ENCODE measurements at places on chromosomes 13 and 19. TPM values are rescaled to one million over a fixed set of nuclear protein-coding genes. Genes with fewer than 3 reads are reported as not detected.
A peak's percentile ranks its signal among the peaks of the same experiment; 100 is the strongest.

DNA sequence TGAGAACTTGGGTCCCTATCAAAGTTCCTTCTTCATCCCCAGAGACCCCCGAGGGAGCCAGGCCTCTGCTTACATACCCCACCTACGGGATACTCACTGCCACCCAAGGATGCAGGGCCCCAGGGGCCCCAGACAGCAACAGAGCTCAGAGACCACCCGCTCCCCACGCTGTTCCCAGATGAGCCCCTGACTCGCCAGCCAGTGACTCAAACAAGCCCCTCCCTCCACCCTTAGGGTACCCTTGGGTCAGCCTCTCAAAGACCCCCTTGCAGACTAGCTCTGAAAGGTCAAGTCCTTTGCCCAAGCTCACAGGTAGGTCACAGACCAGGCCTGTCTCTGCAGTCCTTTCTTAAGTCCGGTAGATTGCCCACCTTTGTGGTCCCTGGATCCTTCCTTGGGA, 45.7 kb downstream of the CD320 start:
- H3K36me3 ChIP-seq, result no peaks in the 10 kb centered on the region
- no peak overlapping the region for H3K27ac ChIP-seq
- H3K4me3 ChIP-seq, result no peak overlapping the region

DNA sequence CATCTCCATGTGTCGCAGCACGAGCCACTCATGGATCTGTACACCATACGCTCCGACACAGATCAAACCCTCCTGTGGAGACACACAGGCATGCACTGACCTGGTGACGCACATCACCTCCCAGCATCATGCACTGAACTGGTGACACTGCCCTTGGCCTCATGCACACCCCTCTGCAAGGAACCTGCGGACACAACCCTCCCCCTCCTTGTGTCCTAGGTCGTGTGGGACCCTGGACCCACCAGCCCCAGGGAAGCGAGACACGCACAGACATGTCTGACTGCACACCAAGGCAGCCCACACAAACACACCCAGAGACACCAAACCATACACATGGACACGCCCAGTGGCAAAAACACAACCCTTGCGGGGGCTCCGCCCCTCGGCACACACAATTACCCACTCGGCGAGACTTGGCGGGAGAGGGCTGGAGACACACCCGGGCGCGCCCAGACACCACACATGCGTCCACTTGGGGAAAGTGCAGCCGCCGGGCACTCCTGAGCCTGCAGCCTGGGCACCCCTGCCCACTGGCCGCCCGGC, 2.0 kb upstream of the KCNN4 start:
- H3K27ac ChIP-seq, result peak overlapping the region; percentile 32
- H3K4me3 ChIP-seq, result no peak overlapping the region
- H3K27me3 ChIP-seq, result no peaks in the 10 kb centered on the region
- H3K4me1 ChIP-seq, result peaks cover 44% of the 10 kb centered on the region
- no peak for DNase-seq

DNA sequence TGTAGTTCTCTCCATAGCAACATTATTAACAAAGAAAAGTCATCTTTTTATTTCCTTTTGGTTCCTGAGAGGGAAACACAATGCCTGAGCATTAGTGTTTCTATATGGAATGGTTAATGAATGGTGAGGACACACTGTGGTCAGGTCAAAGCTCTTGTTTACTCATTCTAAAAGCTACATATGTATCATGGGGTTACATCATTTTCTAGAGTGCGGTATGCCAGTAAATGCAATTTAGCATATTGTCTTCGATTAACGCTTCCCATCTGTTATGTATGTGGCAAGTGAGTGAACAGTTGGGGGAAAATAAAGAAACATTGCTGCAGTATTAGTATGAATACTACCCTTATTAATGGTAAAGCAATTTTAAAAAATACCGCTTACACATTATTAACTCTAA, 1152.2 kb upstream of the SPRY2 start:
- DNase-seq, result no peak
- H3K27ac ChIP-seq, result no peak overlapping the region
- H3K4me3 ChIP-seq, result no peak overlapping the region
- no peaks in the 10 kb centered on the region for H3K36me3 ChIP-seq
- no peaks in the 10 kb centered on the region for H3K4me1 ChIP-seq
- H3K27me3 ChIP-seq, result no peaks in the 10 kb centered on the region

DNA sequence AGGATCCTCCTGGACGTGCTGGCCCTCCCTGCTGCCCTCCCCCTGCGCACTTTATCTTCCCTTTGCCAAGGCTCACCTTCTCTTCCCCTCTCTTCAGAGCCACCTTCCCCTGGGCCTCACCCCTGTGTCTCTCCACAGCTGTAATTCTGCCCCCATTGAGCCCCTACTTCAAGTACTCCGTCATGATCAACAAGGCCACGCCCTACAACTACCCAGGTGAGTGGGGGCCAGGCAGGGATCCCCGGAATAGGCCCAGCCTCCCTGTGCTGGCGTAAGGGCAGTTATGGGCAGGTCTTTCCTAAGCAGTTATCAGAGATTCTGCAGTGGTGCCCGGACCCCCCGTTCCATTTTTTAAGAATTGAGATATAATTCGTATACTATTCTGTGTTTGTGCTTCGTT, 3.1 kb downstream of the NDUFA3 start:
- peaks cover 6% of the 10 kb centered on the region for H3K4me1 ChIP-seq
- DNase-seq, result no peak
- H3K27me3 ChIP-seq, result no peaks in the 10 kb centered on the region
- H3K27ac ChIP-seq, result no peak overlapping the region

DNA sequence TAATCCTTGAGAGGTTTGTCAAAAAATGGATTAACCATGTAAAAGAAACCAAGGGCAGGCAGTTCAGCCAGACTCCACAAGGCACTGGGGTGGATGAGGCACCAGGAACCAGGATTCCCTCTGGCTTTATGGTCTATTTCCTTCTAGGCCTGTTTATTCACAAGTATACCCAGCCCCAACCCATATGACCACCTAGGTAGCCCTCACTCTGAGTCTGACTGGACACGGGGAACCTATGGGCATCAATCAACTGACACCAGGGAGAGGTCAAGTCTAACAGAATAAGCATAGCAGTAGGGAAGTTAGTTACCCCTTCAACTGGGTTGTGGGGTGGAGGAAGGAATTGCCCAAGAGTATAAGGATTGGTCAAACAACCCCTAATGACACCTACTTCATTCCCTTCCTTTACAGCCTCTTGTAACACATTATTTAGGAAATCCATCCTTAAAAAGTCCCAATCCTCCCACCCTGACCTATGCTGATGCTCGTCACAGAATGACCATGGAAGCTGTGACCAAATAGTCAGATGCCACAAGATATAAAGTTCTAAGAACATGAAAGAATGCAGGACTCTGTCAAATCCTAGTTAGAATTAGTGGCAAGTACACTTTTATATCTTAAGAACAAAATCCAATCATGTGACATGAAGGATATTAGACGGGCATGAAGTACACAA, 31.7 kb downstream of the PEG3 start:
- no peaks in the 10 kb centered on the region for H3K27me3 ChIP-seq
- no peak for DNase-seq
- no peaks in the 10 kb centered on the region for H3K4me1 ChIP-seq
- no peak overlapping the region for H3K4me3 ChIP-seq

- H3K27ac ChIP-seq, result peak overlapping the region; percentile 98
- H3K36me3 ChIP-seq, result peaks cover 10% of the 10 kb centered on the region
- no peaks in the 10 kb centered on the region for H3K27me3 ChIP-seq
- H3K4me3 ChIP-seq, result peak overlapping the region; percentile 81
- H3K4me1 ChIP-seq, result peaks cover 23% of the 10 kb centered on the region
- DNase-seq, result peak; percentile 87
Observed at GRCh38 chr19:1131718-1132551, 28.1 kb downstream of the GPX4 start.

- DNase-seq, result no peak
- H3K36me3 ChIP-seq, result no peaks in the 10 kb centered on the region
- H3K4me1 ChIP-seq, result no peaks in the 10 kb centered on the region
- no peaks in the 10 kb centered on the region for H3K27me3 ChIP-seq
Observed at GRCh38 chr13:36370108-36370429, 23.9 kb upstream of the SPART start.

ZNF728 gene
- not detected for total RNA-seq

- no peaks in the 10 kb centered on the region for H3K27me3 ChIP-seq
- no peaks in the 10 kb centered on the region for H3K36me3 ChIP-seq
- no peak overlapping the region for H3K27ac ChIP-seq
- H3K4me1 ChIP-seq, result no peaks in the 10 kb centered on the region
- no peak overlapping the region for H3K4me3 ChIP-seq
- DNase-seq, result no peak
Observed at GRCh38 chr13:90477216-90477615, 870.3 kb upstream of the MIR17HG start.

DNA sequence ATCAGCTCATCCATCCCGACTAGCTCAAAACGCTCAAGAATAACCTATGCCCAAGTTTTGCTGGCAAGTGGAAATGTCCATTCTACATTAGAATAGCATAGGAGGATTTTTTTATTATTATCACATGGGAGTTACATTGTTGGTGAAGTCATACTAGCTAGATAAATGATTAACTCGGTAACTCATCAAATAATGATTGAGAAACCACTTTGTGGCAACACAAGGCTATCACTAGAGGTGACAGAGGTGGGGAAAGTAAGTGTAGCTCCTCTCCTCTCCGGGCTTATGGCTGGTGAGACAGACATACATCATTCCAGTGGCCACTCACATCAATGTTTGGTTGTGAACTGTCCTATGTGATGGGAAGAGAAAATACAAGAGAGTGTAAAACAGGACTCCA, 161.6 kb downstream of the ZIC5 start:
- no peaks in the 10 kb centered on the region for H3K36me3 ChIP-seq
- H3K27ac ChIP-seq, result no peak overlapping the region
- no peaks in the 10 kb centered on the region for H3K4me1 ChIP-seq
- DNase-seq, result no peak
- no peaks in the 10 kb centered on the region for H3K27me3 ChIP-seq

LILRB4 gene
- 1.8 TPM for total RNA-seq

DNA sequence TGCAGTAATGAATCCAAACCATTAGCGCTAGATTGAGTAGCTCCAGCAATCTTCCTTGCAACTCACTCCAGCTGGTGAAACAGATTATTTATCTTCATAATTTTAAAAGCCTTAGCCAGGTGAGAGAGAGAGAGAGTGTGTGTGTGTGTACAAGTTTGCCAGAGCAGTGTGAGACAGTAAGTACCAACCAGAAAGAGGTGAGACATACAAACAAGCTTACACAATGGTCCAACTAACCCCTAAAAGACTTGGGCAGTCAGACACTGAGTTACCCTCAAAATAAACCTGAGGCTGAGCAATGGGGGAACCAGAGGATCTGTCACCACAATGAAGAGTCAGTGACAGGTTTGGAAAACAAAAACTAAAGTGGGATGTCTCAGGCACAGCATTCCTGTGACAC, 8.1 kb upstream of the THSD1 start:
- DNase-seq, result no peak
- H3K4me1 ChIP-seq, result no peaks in the 10 kb centered on the region
- H3K4me3 ChIP-seq, result no peak overlapping the region
- peaks cover 32% of the 10 kb centered on the region for H3K36me3 ChIP-seq

IGSF23 gene
- not detected for total RNA-seq

DNA sequence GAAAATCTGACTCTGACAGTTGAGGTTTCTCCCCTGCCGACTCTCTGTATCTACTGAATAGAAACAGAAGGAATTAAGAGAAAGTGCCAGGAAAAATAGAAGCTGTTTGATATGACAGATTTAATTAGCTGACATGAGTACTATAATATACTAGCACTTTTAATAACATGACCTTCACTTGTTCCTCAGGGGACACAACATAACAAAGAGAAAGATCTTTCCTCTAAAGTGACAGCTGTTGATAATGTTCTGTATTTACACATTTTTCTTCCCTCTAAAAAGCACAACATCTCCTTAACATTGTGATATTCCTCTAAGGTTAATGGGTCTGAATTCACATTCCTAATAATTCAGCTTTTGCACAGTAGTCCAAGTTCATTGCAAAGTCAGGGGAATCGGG, 1136.0 kb downstream of the PCDH17 start:
- H3K27me3 ChIP-seq, result no peaks in the 10 kb centered on the region
- H3K27ac ChIP-seq, result no peak overlapping the region
- no peak for DNase-seq
- H3K4me3 ChIP-seq, result no peak overlapping the region
- H3K4me1 ChIP-seq, result no peaks in the 10 kb centered on the region
